ENCODE measurements at places on chromosomes 11 and 22.

GRCh38 chr11:65894034-65894591 is 3.6 kb downstream of the CCDC85B start:
- DNase-seq, result no peak

GRCh38 chr11:92130421-92130831 is 94.2 kb upstream of the FAT3 start:
- no peak for DNase-seq

DNA sequence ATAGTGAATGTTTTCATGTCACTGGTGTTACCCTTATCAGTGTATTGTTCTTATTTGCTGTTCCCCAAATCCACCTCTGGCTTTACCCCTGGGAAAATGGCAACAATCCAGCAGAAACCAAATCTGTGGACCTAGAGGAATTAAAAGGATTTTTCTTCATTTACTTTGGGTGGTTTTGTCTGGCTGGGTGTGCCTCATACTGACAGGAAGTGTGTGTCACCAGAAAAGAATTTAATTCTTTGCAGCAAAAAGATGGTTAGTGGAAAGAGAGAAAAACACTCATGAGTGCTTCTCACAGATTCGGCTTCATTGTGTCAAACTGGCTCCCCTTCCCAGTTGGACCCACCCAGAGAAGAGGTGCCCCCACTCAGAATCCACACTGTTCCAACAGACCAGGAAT is 38.9 kb downstream of the FZD4 start:
- no peak for DNase-seq

- DNase-seq, result no peak
Measured at GRCh38 chr11:121110871-121111724, 10.1 kb downstream of the TECTA start.

DNA sequence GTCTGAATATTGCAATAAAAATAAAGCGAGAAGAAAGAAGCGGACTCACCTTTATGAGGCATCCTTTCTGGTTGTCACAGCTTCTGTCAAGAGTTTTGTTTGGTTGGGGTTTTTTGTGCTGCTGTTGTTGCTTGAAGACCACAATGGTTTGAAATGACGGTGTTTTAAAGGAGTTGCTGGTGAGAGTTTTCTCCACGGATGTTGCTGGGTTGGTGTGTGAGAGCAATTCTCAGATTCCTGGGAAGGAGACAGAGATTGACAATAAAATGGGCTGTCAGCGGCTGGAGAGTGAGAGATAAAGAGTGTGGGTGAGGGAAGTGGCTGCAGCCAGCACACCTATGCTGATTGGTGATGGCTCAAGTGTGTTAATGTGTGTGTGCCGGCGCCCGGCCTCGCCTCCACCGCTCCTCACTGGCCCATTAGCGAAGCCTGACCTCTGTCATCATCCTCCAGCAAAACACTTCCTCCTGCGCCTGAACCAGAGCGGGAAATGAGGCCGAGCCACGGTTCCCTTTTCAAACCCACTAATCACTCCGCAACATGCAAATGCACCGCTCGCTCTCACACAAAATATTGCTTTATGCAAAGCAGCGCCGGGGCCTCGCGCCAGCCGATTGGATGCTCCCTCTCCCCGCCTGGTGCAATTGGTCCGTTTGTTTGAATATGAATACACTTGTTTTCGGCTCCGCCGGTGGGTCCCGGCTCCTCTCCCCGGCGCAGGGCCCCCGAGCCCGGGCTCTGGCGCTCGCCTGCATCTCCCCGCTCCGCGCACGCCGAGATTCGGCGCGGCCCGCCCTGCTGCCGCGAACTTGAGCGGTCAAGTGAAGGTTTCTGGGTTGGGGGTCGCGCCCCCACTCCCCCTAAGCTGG is at the start of gene PAX6:
Gene PAX6 (minus strand): TSS at position 544 of the 869 bp plus-strand sequence. CDS start 4,911 bp downstream, outside the sequence.
- no peak for DNase-seq

DNA sequence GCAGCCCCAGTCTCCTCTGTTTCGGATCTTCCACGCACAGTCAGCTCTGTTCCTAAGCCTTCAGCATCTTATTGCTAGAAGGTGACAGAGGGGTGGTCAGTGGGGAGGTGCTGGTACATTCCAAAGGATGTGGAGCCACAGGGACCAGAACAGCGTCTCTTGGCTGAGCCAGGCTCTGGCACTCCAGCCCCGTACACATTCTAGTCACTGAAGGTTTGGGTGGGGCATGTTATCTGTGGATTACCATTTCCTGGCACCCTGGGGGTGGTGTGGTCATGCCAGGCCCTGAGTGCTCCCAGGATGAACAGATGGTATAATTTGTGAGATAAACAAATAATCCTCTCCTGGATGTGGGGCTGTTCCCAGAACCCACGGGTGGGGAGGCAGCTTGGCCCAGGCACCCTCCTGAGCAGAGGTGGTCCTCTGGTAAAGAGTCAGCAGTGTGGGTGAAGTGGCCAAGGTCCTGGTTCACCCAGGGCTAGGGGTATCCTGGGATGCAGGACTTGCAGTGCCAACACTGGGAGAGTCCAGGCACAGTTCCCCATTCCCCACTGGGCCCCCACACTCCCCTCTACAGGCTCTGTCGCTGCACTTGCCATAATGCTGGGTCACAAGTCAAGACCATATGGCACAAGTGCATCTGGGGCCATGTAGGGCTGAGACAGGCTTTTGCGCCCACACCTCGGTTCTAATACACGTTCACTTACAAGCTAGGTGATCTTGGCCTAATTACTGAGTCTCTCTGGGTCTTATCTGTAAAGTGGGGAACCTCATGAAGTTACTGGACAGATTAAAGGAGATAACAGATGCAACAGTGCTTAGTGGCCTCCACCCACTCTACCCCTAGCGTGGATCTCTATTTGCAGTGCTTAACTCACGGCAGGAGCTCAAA is 33.0 kb downstream of the DKK3 start:
- peak; percentile 70 for DNase-seq
